ENCODE measurements at places on chromosomes 2 and 18.

DNA sequence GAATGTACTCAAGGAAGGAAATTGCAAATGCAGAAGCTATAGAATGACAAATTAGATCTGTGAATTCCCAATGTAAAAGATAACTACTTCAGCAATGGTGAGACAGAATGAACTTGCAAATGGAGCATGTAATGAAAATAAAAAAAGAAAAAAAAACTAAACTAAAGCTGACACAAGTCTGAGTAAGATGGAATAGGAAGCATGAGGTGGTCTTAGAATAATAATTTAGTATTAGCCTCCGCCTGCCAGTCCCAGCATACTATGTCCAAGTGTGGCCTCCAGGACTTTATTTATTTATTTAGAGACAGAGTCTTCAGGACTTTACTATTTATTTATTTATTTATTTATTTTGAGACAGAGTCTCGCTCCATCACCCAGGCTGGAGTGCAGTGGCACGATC lies 37.4 kb upstream of the SLC39A10 start:
- DNase-seq = no peak

DNA sequence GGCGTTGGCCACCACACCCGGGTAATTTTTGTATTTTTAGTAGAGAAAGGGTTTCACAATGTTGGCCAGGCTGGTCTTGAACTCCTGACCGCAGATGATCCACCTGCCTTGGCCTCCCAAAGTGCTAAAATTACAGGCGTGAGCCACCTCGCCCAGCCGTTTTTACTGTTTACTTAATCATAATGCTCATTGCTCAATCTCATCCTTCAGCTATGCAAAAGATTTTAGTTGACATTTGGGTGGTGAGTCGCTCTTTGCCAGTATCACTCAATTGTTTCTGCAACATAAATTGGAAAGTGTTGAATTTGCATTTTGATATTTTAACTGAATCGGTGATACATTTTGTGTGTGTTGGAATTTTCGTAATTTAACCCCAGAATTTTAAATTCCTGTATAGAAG lies 7.8 kb upstream of the ZNF532 start:
- DNase-seq = no peak

DNA sequence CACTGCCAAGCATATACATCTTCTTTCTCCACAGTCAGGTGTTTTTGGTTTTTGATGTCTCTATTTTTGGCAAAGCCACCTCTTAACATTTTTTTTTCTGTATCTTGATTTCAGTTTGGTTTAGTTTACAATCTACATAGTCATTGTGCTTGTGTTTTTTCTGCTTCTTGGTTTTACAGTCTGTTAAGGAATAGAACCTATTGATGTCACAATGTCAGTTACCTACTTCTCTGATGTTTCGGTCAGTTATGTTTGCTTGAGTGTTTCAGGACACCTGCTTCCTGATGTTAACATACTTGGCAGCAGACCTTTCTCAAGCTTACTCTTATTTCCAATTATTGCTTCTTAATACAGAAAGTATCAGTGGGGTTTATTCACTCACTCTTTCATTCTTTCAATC lies 253.3 kb downstream of the SPAG16 start:
- DNase-seq = no peak

GRCh38 chr18:7616661-7617060 lies 49.5 kb downstream of the PTPRM start:
- DNase-seq = no peak

DNA sequence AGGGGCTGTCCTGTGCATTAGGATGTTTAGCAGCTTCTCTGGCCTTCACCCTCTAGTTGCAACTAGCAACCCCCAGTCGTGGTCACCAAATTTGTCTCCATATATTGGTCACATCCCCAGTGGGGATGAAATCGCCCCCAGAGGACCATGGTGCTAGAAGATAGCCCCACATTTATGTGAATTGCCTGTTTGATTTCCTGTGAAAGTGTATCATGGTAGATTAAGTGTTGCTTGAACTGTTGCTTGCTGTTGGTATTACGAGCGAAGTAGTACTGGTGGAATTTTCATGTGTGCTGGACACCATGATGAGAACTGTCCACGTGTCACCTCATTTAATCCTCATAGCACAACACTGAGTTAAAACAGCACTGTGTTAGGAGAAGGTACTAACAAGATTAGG lies 59.4 kb downstream of the TSPYL6 start:
- no peak for DNase-seq

DNA sequence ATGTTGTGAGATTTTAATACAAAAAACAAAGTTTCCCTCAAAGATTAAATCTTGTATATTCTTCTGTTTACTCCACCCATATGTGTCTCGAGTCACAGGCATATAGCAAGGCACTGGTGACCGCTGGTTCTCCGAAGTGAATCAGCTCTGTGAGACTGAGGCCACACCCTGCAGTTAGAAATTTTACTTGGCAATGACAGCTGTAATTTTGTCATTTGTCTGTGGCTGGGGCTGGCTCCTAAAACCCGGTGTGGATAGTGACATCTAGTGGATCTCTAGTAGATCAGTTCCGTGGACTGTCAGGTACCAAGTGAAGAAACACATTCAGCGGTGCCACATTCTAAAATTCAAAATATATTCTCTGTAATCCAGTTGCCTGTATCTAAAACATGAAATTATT lies 278.0 kb downstream of the NEDD4L start:
- no peak for DNase-seq

GRCh38 chr2:177084607-177085006 lies 128.0 kb upstream of the HNRNPA3 start:
- DNase-seq = no peak

- DNase-seq = no peak
Measured at GRCh38 chr2:207133458-207133819, 32.3 kb downstream of the KLF7 start.

DNA sequence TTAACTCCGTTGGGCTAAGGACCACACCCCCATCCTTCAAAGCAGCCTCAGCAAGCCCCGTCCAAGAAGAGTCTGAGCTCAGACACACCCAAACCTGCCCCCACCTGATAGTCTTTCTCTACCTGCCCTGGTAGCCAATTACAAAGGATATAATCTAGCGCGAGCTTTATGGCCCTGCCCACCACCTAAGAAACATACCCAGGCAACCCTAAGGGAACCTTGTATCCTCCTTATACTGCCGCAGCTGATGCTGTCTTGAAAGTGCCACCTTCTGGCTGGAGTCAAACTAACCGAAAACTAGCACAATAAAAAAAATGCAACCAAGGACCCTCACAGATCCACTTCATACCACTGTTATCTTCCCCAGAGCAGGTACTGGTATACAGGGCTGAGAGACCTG lies 628.3 kb upstream of the REG3G start:
- no peak for DNase-seq

DNA sequence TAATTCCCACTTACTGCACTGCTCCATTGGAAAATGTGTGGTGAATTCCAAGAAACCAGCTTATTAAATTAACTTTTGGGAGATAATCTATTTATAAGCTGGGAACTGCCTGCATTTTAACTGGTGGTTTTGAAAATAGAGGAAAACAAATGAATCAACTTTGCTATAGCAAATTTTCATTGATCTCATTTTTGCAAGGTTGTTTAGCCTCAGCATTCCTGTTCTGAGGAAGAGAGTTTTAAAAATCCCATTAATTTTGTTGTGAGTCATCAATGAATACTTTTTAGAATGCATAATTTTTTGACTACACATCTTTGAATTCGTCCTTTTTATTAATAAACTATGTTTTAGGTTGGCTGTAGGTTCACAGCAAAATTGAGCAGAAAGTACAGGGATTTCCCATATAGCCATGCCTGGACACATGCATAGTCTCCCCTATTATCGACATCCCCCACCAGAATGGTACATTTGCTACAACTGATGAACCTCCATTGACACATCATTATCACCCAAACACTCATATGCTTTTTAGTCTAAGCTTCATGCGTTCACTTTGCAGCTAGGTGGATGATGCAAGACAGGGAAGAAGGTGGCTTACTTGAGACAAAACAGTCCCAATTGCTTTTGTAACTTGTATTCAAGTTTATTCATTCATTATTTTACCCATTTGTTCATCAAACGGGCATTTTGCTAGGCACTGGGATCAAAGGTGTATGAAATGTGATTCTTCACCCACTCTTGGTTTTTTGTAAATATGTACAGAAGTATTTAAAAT lies 106.9 kb downstream of the ZNF521 start:
- no peak for DNase-seq

- no peak for DNase-seq
Measured at GRCh38 chr18:30081122-30081521, 961.4 kb downstream of the DSC3 start.

DNA sequence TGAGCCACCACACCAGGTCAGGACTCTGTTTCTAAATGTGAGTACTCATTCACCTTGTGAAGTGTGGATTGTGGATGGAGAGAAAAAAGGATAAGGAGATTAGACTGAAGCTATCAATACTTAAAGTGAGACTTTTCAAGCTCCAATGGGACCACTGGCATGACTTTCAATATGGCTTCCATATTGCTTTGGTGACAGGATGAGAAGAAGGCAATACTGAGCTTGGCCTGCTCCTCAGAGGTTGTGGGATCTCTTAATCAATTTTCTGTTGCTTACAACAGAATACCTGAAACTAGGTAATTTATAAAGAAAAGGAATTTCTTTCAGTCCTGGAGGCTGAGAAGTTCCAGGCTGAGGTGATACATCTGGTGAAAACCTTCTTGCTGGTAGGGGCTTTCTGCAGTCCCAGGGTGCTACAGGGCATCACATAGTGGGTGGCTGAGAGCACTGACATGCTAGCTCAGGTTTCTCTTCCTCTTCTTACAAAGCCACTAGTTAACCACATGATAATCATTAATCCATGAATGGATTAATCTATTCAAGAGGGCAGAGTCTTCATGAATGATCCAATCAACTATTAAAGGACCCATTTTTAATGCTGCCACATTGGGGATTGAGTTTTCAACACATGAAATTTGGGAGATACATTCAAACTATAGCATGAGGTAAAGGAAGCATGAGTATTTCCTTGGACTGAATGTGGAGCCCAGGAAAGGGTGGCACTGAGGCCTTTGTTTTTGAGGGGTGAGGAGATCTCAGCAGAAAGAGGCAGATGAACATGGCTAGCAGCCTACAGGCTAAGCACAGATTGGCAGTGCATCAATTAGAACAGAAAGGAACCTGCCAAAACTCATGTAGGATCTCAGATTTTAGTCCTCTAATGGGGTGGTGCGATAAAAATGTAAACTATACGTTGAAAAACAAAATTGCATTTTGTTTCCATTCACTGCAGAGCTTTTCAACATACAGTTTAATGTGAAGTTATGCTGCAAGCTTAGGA lies 274.5 kb downstream of the PIK3C3 start:
- no peak for DNase-seq

DNA sequence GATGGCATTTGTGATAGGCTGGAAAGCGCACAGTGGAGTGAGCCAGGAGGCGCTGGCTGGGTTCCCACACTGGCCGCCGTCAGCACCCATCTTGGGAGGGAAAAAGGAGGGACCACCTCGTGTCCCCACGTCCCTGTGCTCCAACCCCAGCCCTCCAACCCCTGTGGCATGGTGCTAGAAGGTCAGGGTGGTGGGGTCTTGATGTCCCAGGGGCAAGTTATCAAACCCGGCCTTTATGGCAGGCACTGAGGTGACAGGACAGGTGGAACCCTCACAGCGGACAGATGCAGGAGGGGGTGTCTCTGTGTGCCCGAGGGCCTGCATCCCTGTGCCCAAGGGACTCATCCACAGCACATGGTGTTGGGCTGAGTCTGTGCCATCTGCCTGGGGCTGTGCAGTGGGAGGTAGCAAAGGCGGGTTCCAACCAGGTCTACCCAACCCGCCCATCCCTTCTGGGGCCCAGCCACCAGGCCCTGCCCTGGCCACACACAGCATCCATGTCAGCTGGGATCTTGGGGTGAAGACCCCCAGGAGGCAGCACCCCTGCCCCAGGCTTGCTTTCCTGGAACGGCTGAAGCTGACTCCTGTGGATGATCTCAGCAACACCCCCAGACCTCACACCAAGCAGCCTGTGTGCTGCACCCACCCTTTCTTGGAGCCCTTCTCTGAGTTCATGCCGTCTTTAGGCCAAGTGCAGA lies 246.1 kb downstream of the NDUFA10 start:
- DNase-seq = no peak

- peak; percentile 64 for DNase-seq
Measured at GRCh38 chr2:85132834-85133637, at the start of gene TCF7L1. Gene TCF7L1, plus strand, starts transcription at chr2:85133392. Its CDS starts 293 bp downstream, at chr2:85133685.

GRCh38 chr2:25980076-25980887 lies 2.0 kb downstream of the KIF3C start:
- DNase-seq = no peak

GRCh38 chr2:2464094-2464493 lies 133.0 kb upstream of the MYT1L start:
- no peak for DNase-seq

DNA sequence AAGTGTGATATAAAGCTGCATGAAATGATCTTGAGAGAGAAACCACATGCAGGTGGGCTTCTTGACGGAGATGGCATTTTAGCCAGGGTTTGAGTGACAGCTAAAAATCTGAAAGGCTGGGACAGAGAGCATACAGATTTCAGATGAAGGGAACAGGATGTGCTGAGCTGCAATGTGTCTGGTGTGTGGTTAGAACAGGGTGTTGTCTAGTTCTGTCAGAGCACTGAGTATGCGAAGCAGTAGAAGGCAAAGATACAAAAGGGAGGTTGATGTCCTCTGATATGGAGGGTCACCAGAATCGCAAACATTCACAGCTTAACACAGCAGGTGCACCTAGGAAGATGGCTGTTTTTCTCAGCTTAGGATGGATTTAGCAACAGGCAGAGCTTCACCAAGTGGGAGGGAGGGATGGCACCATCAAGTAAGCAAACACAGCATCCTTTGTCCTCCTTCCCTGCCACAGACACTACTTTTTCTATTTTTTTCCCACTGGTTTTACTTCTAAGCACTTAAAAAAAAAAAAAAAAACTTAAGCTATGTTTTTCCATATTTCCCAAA lies 182.5 kb downstream of the TMX3 start:
- DNase-seq = no peak

GRCh38 chr18:11986061-11986460 lies 4.8 kb downstream of the IMPA2 start:
- no peak for DNase-seq

- no peak for DNase-seq
Measured at GRCh38 chr2:3110994-3111666, 266.5 kb downstream of the EIPR1 start.

DNA sequence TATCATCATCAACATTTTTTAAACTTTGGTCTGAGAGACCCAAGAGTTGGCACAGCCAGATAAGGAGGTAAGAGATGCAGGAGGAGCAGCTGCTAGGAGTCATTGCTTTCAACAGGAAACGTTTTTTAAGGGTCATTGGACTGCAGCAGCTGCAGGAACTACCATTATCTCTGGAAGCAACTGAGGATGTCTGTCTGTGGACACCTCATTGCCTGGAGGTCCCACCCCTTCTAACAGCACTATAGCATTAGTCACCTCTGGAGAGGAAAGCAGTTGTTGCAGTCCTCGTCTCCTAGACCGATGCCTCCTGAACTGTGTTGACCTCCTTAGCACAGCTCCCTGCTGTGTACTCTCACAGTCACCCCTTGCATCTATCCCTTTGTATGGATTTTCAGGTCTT lies 21.5 kb upstream of the FSHR start:
- DNase-seq = no peak

GRCh38 chr2:48528431-48528830 lies 1.5 kb upstream of the STON1 start:
- no peak for DNase-seq

Measured in iPS DF 19.7 (cell line).